ENCODE measurements at places on chromosomes 7 and 10.

DNA sequence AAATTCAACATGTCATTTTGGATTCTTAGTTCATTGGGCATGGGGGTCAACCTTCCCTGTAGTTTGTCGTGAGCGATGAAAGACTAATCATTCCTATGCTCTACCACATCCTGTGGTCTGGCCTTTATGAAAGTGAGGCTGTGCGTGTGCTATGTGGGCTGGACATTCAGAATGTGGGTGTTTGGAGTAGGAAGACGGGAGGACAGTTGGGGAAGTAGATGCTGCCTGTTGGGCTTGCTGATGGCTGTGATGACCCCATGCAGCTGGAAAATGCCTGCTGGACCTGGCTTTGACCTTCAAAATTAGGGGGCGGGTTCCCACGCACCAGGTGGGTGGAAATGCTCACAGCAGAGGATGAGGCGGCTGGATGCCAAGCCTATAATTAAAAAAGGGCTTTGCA is 90.9 kb upstream of the MKI67 start:
- no peak for DNase-seq

- no peak for DNase-seq
Measured at GRCh38 chr10:103193820-103194529, 903 bp upstream of the NT5C2 start.

GRCh38 chr10:132068431-132069121 is 2.8 kb downstream of the JAKMIP3 start:
- DNase-seq, result no peak

DNA sequence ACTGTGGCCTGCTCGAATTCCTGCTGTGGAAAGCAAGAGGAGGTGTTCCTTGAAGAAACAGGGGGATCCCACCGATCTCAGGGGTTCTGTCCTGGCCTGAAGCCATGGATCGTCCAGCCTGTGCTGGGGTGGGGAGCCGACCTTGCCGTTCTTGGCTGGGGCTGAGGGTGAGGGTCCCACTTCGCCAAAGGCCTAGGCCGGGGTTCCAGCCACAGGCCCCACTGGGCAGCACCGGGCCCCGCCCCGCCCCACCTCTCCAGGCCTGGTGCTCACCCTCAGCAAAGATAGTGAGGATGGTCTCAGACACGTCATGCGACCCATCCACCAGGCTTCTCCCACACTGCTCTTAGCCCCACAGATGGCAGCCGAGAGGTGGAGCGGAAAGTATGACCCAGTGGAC is 51.4 kb upstream of the ZNF716 start:
- no peak for DNase-seq

DNA sequence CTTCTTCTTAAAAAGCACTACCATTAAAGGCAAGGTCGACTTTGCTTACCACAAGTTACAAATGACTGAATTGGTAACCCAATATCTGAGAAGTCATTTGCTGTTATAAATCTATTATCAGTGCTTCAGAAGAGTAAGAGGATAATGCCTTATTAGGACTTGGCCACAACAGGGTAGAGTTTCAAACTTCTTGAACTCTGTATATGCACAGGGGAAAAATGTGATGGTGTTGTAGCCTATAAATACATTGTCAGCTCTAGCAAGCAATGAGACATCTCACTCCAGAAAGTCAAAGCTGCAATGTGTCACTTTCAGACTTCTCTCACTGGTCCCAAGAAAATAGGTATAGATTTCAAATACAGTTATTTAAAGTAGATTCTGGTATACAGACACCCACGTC is 9.3 kb downstream of the TFEC start:
- DNase-seq, result no peak

DNA sequence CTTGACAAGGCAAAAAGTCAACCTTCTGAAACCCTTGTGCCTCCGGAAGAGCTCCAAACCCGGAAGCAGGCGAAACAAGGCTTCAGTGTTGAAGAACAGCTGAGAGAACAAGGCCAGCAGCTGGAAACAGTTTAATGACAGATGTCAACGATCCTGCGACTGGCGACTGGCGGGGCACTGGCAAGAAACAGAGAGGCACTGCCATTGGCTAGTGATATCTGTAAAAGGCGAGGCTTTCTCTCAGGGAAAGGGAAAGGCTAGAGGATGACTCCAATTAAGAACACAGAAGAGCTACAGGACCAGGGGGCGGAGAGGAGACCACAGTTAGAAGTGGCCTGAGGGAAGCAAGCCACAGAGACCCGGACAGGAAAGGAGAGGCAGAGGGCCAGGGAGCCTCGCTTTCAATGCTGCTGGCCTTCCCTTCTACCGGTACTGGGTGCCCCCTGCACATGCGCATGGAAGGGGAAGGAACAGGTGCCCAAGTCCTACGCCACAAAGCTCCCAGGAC is 19.4 kb downstream of the ITGB1 start:
- no peak for DNase-seq

DNA sequence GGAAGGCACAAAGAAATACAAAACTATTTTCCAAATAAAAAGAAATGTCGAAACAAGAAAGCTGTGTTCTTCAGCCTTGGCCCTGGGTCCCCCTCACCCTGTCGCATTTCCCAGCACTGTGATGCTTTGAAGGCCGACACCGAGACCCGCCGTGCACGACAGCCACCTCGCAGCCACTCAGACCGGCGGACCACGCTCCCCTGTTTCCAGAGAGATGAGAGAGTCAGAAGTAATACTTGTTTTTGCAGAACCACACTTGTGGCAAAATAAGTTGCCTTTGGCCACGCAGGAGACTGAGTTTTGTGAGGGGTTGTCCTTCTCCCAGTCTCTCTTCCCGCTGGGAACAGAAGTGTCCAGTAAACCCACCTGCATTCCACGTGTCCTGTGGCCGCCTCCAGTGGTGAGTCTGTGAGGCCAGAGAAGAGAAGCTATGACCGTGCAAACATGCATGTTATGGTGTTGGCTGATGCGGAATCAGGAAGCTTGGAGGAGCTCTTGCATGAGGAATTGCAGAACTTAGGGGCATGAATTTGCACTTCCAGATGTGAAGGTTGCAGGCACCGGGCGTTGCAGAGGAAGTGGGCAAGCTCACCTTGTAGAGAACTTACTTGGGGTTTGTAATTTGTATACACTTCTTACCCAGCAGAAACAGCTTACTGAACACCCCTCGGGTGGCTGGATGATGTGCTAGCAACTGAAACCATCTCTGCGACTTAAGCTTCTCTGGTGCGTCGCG is 194.5 kb downstream of the EBF3 start:
- DNase-seq, result no peak

- DNase-seq, result no peak
Measured at GRCh38 chr7:94382132-94382531, 12.6 kb upstream of the COL1A2 start.

DNA sequence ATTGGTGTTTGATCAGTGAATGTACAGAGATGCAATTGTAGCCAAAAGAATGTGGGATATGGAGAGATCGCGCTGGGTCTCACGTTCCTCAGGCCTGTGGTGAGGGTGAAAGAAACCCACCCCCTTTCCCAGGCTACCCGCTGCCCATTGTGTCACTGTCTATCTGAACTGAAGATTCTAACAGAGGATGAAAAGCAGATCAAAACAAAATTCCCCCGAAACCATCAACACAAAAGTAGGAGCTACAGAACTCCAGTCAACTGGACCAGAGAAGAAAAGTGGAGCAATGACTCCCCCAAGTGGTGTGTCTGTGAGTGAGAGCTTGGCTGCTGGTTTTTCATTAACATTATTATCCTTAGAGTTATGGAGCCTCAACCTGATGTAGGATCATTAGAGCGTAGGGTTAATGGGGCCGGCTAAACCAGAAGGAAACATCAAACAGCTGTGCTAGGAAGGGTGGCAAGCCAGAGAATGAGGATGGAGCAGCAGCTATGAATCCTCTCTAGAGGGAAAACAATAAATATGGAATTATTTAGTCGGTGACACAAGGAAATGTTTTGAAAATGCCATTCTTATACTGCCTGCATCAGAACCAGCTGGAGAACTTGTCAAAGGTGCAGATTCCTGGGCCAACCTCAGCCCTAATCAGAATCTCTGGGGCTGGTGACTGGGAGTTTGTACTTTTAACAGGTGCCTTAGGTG is 38.3 kb downstream of the AKR1B1 start:
- DNase-seq, result no peak
